ENCODE measurements at places on chromosomes 11 and 22.

GRCh38 chr11:73536961-73537360 is 61.0 kb downstream of the FAM168A start:
- DNase-seq, result no peak

- DNase-seq, result no peak
Observed at GRCh38 chr11:61164606-61165424, 3.6 kb upstream of the VPS37C start.

DNA sequence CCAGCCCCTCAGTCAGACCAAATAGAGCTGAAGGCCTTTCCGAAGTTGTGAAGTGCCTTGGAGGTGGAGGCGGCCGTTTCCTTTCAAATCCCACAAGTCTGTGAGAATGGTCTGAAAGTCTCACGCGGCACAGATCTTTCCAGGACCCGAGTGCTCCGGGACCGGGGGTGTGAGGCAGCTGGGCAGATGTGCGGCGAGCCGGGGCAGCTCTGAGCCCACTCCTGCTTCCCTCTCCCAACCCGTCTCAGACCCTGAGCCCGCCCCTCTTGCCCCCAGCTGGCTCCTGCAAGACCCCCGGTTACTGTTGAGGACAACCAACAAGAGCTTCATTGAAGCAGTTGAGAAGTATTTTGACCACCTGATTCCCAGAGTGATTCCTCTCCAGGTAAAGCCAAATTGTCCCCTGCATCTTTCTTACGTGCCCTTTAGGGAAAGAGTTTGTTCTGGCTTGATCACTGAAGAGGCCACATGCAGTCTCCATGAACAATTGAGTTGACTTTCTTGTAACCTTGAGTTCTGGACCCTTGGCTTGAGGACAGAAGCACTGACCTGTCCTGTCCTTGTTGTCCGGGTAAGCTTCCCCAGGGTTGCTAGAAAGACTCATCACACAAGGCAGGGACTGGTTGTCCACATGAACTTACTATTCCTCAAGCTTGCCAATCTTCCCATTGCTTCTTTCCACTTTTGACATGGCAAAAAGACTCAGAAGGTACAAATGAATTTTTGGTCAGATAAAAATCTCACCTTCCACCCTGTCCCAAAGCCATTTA is 7.5 kb downstream of the GLB1L3 start:
- no peak for DNase-seq

DNA sequence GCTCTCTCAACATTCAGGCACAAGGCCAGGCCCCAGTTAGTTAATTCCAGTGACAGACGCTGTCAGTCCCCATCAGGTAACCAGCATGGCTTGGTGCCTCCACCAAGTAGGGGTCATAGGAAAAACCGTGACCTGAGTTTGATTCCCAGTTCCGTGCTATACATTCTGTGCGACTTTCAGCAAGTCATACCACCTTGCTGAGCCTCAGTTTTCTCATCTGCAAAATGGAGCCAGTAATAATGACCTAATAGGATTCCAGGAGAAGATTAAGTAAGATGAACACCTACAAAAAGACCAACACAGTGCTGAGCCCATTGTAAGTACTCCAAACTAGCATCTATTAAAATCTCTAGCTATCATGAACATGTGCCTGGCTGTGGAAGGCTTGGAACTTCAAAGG is 24.8 kb upstream of the LRRC55 start:
- no peak for DNase-seq

DNA sequence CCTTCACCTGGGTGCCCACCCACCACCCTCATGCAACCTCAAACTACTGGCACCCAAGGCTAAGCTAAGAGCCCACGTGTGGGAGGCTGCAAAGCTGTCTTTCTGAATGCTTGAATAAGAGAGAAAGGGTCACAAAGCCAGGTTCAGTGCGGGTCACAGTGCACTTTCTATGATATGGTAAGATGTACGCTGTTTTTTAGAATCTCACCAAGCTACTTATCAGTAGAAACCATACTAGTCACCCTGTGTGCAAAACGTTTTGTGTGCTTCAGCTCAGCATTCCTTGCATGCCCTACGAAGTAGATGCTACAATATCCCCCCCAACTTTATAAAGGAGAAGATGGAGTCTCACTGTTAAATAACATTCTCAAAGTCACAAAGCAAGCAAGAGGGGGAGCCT is 14.9 kb downstream of the P2RX3 start:
- DNase-seq, result no peak

DNA sequence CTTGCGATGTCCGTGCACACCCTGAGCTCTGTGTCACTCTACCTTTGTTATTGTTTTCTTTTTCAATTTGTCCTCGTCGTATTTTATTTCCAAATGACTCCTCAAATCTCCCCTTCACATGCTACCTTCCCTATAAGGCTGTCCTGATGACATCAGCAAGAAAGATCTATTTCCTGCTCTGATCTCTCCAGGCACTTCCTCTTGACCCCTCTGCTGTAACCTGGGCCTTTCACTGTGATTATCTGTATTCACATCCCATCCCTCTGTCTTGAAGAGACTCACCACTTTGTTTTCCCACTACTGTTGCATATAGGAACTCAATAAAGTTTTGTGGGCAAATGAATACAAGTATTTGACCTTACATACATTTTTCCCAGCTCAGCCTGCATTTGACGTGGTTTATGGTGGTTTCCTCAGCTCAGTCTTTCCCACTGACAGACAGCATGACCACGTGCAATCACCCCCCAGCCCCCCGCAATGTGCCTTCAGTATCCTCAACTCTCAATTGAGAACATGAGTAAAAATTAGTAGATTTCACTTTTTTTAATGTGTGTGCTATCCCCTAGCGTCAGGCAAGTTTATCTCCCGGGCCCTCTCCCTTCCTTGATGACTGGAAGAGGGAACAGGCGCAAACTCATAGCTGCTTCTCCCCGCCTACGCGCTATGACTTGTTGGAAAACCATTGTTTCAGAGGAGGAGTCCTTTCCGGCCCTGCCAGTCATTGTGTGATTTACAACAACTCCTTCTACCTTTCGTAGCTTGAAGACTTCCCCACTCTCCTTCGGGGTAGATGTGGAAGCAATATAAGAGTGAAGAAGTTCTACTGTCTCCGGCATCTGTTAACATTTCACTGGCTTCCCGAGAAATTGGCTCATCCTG is 498.5 kb downstream of the NTM start:
- DNase-seq, result no peak

- DNase-seq, result no peak
Observed at GRCh38 chr11:96384156-96384555, 5.6 kb downstream of the CCDC82 start.

DNA sequence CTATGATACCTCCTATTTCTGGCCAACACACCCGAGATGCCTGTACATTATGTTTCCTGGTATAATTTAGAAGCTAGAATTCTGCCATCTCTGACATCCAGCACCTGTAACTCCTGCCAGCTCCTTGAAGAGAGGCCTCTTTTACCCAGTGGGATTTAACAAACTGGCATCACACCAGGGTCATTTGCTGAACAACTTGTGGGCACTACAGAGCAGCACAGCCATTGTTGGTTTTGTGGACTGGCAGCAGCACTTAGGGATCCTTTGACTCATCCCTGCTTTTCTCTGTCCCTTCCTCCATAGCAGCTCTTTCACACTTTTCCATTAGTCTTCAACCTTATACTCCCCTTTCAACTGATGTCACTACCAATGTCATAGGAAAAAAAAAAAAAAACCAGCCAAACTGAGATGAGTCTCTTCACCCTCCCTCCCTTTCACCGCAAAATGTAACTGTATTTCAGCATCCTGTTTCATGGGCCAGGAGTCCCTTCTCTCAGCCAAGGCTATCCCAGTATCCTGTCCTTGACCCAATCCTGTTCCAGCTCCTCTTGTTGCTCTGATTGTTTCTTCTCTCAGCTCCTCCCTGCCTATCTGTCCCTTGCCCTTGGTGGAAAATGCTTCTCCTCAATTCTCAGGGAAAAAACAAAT is 68.7 kb downstream of the PPFIBP2 start:
- DNase-seq, result no peak

GRCh38 chr11:15248749-15249148 is 134.0 kb downstream of the INSC start:
- no peak for DNase-seq

DNA sequence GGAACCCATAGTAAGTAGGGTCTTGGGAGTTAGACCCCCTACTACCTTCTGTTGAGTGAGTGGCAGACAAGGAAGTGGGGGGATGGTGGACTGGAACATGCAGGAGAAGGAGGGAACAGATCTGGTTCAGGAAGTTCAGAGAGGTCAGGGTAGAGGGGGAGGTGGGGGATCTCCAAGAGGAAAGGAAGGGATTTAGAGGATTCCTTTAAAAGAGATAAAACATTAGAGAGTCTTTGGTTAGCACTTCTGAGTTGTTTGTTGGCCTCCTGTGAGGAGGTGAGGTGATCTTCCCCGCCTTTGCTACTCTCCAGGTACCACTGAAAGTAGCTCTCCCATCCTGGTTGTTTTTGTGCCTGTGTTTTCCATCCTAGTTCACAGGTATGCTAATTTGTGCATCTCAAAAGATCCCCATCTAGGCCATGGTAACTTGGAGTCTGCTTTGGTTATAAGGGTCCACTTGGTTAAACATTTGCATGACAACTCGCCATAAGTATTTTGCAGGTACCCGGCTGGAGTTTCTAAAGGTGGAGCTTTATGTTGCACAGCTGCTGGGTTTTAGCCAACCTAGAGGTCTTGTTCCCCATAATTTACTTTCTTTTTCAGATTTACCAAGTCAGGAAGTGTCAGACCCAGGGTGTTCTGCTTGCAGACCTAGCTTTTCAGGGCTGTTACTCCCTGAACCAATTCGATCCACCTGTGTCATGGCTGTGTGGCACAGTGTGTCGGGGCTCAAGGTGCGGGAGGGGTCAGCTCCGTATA is 79.3 kb upstream of the SORL1 start:
- DNase-seq, result no peak

DNA sequence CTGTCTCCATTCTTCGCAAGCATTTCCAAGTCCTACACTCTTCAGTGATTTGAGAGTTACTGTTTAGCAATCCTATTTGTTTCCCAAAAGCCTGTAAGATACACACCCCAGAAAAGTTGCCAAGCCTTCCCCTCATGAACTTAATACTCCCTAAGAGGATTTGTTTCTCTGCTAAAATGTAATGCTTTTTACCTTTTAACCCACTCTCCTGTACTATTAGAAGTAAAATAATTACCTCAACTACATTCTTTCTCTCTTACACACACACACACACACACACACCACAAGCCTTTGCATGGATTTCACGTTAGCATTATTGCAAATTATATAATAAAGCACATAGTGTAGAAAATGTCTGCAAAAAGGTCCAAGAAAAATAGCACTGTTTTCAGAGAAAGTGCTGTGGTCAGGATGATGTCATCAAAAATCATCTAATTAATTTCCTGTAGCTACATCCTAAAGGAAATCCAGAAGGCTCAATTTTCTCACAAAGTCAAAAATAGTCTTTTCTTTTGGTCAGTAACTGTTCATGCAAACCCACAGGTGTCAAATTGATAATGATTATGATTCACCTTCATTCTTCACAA is 364.1 kb upstream of the PITPNB start:
- no peak for DNase-seq

GRCh38 chr11:110094298-110095285 is 1.4 kb downstream of the ZC3H12C start:
- no peak for DNase-seq

DNA sequence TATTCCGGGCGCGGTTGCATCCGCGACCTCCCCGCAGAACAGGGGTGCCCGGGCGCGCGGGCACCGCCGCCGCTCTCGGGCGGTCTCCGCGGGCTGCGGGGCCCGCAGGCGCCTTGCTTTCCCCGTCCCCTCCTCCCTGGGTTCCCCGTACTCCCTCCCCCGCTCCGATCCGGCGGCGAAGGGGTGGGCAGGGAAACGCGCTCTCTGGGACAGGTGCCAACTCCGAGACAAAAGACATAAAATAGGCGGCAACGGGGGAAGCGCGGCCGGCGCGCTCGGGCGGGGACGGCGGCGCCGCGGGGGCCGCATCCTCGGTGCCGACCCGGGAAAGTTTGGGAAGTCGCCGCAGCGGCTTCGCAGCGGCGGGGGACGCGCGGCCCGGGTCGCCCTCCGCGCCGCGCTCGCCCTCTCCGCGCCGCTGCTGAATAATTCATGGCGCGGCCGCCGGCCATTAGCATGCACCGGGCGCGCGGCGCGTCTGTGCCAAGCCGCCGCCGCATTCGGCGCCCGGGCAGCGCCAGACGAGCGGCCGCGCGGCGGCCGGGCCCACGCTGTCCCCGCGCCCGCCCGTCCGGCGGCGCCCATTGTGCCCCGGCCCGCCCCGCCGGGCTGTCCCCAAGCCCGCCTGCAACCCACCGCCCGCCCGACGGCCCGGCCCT is 78.7 kb upstream of the PPARA start:
- peak; percentile 98 for DNase-seq
